ENCODE measurements at places on chromosomes 12 and 14. TPM values are rescaled to one million over a fixed set of nuclear protein-coding genes. Genes with fewer than 3 reads are reported as not detected.

MAGOHB gene
- total RNA-seq, result 30.5 TPM

- DNase-seq, result no peak
Measured at GRCh38 chr12:52185400-52185967, 6.3 kb downstream of the KRT80 start.

DNA sequence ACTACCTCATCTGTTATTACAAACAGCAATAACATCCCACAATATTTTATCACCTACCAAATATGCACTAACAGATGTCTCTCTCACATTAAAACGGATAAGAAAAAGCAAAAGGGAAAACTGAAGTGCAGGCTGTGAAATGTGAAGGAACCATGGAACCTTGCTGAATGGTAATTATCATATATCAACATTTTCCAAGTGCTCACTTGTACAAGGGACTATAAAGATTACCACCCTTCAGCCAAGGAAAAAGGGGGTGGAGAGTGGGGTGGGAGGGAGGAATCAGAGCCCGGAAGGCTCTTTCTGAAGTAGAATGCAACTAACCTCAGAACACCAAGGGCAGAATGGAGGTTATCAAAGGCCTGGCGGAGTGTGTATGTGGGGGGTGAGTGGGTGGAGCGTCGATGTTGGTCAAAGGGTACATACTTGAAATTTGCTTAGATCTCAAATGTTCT, 1.2 kb downstream of the SNX6 start:
- no peak for DNase-seq

- DNase-seq, result no peak
Measured at GRCh38 chr14:97970222-97970621, 1173.0 kb downstream of the VRK1 start.

DNA sequence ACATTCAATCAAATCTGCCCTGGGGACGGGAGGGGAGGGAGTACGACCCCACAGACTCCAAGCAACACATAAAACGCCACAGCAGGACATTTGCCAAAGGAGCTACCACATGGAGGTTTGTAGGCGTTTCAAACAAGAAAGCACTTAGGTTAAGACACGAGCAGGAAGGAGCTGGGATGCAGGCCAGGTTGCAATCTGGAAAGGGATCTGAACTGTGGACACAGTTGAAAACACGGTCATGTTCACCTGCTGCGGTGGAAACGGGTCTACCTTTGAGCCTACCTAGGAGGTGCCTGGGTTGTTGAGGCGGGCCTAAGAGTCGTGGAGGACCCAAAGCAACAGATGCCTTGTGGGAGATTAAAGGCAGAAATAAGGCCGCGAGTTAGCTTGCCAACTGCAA, 18.4 kb downstream of the PRKAB1 start:
- no peak for DNase-seq

All from astrocyte (in vitro differentiated cells and primary cell).